ENCODE measurements at places on chromosomes 12 and 14. TPM values are rescaled to one million over a fixed set of nuclear protein-coding genes. Genes with fewer than 3 reads are reported as not detected.

GRCh38 chr12:34345801-34346200 lies 323.5 kb downstream of the ALG10 start:
- no peak for DNase-seq

DNA sequence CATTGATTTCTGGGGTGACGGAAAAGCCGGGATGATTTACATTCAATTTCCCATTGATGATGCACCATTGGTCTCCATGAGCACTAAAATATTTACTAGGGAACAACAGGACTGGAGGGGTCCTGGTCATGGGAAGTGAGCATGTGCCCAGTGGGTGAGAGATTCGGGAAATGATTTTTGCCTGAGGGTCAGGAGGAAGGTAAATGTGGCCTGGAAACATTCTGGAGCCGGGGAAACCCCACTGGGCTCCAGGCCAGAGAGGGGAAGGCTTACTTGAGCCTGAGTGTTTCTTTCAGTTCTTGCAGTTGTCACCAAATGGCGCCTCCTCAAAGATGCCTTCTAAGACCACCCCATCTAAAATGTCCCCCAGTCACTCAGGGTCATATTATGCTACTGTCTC lies 532.3 kb upstream of the TBX3 start:
- DNase-seq = no peak

GRCh38 chr14:63405715-63406114 lies 87.0 kb upstream of the GPHB5 start:
- no peak for DNase-seq

The SVOP gene
- total RNA-seq = 30.9 TPM

GRCh38 chr12:2640281-2640680 lies 154.5 kb upstream of the FKBP4 start:
- no peak for DNase-seq

- peak; percentile 67 for DNase-seq
These were observed 98.3 kb downstream of the LRRC74A start for GRCh38 chr14:76924371-76925096.
